NCI-H2171 treated with DMSO at 0.1 percent for 48 hours (cell line): ENCODE measurements at places on chromosomes 4 and X.

- no peak for DNase-seq
Measured at GRCh38 chr4:47213971-47214370, 182.6 kb downstream of the GABRB1 start.

DNA sequence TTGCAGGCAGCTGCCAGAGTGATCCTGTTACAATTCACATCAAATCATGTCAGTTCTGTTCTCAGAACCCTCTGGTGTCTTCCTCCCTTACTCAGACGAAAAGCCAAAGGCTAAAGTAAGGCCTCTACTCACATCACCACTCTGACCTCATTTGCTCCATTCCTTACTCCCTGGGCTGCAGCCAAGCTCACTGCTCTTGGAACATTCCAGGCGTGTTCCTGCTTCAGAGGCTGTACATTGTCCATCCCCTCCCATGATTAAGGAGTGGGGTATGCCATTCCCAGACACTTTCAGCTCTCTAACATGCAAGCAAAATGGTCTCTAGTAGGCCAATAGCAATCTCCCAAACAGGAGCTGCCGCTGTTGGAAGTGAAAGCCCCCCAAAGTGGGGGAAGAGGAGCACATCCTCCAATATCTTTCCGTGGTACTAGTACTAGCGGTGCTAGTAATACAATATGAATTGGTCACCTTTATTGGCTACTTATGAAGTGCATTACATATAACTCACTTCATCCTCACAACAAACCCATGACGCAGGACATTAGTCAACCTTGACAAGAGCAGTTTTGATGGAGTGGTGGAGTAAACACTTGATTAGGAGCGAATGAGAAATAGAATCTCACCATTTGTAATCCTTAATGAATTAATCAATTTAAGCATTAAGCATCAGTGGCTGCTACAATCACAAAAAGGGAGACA lies 15.0 kb downstream of the GAB3 start:
- DNase-seq = no peak

GRCh38 chrX:134469486-134469885 lies 9.5 kb downstream of the HPRT1 start:
- no peak for DNase-seq

DNA sequence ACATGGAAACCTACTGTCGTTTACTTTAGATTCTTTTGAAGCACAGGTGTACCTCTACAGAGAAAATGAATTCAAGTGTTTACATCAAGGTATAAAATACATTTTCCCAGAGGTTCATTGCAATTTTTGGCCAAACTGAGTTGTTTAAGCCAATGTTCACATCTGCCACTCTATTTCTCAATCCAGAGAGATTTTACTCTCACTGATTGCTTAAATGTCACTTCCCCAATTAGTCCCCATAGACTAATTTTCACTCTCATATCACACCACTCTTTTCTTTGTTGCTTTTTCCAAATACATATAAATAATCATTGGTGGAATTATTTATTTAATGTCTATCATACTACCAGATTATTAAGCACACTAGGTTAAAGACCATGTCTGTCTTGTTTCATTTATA lies 271.8 kb downstream of the PPP3CA start:
- no peak for DNase-seq

GRCh38 chrX:144819406-144819805 lies 427.9 kb upstream of the SPANXN1 start:
- no peak for DNase-seq

DNA sequence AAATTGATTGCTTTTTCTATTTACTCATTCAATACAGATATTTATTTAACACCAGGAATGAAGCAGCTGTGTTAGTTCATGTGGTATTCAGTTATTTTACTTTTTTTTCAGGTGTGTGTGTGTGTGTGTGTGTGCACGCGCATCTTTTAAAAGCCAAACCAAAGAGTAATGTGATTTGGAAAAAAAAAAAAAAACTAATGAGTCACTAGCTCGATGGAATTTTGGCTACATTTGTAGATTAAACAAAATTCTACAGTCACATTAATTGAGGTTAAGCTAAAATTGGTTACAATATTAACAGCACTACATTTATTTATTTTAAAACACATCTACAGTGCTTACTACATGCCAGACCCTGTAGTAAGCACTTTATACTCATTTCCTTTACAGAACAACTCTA lies 66.8 kb downstream of the HHIP start:
- DNase-seq = no peak

GRCh38 chr4:33467291-33467690 lies 2747.1 kb downstream of the PCDH7 start:
- no peak for DNase-seq

DNA sequence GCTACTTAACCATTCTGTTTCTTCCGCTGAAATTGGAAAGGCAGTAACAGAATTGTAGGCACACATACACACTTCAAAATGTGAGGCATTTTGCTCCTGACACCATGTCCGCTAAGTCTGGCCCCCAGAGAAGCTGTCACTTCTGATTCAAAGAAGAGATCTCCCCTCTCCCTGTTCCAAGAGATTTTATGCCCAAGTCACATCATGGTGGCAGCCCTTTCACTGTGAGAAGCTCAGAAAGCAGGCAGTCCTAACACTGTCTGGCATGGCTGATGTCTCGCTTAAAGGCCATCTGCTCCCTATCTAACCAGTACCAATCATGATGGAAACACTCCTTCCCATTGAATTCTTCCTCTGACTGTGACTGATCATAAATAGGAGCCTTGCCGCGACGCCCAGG lies 83.9 kb downstream of the BEND2 start:
- no peak for DNase-seq

DNA sequence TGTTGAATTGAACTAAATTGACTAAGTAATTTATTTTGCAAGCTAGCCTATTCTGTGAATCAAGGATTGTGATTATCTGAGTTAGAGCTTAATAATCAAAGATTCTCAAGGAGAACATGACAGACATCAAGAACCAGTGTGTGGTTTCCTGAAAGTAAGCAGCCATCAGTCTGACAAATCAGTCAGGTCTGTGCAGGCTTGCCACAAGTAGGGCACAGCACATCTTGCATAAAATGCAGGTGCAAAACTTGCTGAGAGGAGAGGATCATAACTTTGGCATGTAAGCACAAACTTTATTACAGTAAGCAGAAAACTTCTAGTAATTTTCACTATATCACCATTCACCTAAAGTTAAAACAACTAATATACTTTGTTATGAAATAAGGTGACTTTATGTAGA lies 22.5 kb downstream of the FAM241A start:
- DNase-seq = no peak

- peak; percentile 17 for DNase-seq
Measured at GRCh38 chr4:67700116-67700737, 728 bp downstream of the UBA6 start.

DNA sequence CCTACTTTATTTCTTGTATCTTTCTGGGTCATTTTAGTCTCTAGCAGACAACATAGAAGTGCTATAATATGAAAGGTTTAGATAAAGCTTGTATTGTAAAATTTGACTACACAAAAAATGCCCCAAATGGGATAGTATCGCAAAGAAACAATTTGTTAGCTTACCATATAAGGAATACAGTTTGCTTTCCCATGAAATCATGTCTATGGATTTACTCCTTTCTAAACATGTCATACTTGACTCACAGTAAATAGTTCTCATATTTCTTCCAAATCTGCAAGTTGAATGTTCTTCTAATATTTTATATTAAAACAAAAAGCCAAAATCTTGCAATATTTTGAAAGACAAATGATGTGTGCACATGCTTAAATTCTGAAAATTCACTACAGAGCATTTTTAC lies 103.9 kb downstream of the PPA2 start:
- DNase-seq = no peak

GRCh38 chrX:150536455-150537116 lies 31.8 kb upstream of the MTM1 start:
- DNase-seq = no peak

DNA sequence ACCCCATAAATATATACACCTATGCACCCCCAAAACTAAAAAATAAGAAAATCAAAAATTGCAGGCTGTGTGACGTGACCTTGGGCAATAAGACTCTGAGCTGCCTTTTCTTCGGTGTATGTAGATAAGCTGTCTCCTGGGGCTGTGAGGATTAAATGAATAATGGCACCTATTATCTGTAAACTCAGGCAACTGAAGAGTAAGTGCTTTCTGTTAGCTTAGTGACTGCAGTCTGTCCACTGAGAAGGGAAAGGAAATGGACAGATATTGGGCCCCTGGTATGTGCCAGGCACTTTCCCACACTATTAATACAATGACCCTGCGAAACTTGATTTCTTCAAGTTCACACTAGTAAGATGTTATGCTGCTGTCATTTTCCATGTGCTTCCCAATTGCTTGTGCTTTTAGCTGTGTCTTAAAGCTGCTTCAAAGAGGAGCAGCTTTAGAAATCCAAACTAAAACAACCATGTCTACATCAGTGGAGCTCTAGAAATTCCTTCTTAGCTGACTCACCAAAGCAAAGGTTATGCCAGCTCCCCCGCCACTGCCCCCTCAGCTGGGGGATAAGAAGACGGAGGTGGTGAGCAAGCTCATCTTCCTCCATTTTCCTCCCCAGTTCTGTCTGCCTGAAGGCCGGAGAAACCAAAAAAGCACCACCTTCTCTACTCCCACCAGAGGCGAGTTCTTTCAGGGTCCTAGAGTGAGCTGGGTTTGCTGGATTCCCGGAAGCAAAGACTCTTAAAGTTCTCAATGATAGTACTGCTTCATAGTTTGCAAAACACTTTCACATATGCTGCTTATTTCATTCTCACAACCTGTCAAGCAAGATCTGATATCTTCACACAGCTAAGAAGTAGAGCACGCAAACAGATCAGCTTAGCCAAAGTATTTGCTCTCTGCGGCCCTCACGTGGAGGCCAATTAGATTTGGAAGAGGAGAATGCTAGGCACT lies 8.8 kb upstream of the DGAT2L6 start:
- DNase-seq = no peak
